ENCODE measurements at places on chromosomes 5 and 9.

- DNase-seq = no peak
These were observed 480.9 kb upstream of the PAPPA start for GRCh38 chr9:115672477-115673316.

- no peak for DNase-seq
These were observed 50.3 kb downstream of the TLE4 start for GRCh38 chr9:79621916-79622575.

- peak; percentile 78 for DNase-seq
These were observed 18.7 kb downstream of the LCP2 start for GRCh38 chr5:170278611-170279458.

GRCh38 chr5:146860213-146860893, 18.2 kb downstream of the PPP2R2B start:
- DNase-seq = no peak

- no peak for DNase-seq
These were observed 2.5 kb downstream of the ARHGAP26 start for GRCh38 chr5:142772446-142773293.

- DNase-seq = no peak
These were observed 218.0 kb upstream of the PCSK5 start for GRCh38 chr9:75672478-75672877.

DNA sequence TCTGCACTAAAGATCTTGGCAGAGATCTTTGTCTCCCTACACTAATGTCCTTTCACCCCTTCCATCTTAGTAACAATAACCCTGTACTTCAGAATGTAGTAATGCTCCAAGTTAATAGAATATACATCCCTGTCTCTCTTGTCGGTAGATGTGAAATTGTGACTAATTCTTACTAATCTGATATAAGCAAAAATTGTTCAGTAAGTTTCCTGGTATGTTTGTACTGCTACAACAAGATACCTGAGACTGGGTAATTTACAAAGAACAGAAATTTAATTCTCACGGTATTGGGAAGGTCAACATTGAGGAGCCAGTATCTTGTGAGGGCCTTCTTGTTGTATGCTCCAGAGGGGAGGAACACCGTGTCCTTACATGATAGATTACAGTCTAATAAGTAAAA, 1686.6 kb upstream of the CDH9 start:
- no peak for DNase-seq

DNA sequence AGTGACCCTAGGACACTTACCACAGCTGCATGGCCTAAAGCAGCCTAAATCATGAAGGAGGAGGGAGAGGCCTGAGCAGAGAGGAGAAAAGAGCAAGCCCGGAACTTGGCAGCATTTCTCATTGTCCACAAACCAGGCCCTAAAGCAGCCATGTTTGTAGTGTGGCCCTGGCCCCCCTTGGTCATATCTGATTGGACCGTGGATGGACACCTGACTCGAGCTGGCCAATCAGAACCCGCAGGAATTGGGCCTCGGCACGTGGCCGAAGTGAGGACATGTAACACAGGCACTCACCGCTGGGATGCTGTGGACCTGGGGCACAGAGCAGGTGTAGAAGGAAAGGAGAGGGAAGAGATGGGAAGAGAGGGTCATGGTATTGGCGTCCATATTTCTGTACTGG, 56.9 kb downstream of the ASS1 start:
- no peak for DNase-seq

GRCh38 chr5:149747833-149748366, 17.8 kb downstream of the PPARGC1B start:
- DNase-seq = no peak

DNA sequence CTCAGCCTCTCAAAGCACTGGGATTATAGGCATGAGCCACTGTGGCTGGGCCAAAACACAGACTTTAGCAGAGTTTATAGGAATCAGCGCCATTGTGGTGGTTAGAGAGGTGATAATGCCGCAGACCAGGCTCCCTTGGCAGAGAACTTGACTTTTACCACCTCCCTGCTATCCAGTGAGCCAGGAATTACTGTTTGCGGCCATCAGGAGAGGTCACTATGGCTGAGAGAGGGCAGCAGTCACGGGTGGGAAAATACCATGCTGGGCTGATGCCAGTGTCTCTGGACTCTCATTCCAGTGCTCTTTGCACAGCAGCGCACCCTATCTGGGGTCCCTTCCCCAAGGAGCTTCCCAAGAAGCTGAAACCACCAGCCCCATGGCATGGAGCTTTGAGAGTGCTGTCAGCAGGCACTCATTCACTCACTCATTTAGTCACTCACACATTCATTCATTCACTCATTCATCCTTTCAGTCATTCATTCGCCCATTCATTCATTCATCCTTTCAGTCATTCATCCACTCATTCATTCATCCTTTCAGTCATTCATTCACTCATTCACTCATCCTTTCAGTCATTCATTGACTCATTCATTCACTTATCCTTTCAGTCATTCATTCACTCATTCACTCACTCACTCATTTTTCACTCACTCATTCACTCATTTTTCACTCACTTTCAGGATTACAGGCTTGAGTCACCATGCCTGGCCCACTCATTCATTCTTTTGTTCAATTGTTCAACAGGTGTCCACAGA, 27.3 kb upstream of the RNU6ATAC start:
- no peak for DNase-seq

DNA sequence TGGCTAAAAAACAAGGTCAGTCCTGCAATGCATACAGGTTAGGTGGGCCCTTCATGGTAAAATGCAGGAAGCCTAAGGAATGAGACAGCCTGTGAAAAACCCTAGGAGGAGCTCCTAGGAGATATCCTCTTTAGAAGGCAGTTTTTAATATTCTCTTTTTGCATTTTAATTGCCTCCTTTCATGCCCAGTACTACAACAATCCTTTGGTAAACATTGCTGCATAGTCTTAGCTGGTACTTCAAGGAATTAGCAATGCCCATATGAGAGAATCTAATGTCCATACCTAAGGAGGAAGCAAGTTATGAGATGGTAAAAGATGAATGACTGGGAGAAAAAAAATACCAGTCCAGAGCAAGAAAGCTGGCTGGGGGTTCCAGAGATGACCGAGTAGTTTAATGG, 61.0 kb downstream of the NREP start:
- no peak for DNase-seq

- DNase-seq = no peak
These were observed 22.6 kb downstream of the PRRC2B start for GRCh38 chr9:131416509-131416908.

DNA sequence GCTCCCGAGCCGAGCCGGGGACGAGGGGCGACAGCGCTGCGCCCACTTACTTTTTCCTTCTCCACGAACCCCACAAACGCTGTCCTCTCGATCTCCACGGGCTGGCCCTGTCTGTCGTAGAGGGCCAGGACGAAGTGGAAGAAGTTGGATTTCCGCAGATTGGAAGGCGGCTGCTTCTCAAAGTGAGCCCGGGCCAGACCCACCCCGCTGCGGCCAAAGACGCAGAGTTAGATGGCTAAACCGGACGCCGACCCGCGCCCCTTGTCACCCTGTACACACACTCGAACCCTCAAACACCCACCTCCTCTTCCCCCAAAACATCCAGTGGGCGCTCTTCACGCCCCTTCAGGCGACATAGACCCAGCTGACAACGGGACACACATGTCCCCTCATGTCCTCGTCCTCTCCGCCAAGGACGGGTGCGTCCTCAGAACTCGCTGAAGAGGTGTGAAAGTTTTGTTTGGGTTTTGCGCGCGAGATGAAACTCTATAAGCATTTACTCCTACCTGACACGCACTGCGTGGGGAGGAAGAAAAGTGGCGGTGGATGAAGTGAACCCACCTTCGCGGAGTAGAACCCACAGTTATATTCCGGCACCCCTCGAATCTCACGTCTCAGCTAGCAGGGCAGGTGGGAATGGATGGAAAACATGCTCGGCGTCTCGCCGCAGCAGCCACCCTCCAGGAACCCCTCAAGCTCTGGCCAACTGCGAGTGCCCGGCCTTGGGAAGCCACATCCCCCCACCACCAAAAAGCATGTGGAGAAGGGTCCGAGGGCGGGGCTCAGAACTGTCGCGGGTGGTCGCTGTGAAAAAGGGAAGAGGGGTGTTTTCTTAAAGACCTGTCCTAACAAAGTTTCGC, 2.6 kb downstream of the EBF1 start:
- DNase-seq = no peak

DNA sequence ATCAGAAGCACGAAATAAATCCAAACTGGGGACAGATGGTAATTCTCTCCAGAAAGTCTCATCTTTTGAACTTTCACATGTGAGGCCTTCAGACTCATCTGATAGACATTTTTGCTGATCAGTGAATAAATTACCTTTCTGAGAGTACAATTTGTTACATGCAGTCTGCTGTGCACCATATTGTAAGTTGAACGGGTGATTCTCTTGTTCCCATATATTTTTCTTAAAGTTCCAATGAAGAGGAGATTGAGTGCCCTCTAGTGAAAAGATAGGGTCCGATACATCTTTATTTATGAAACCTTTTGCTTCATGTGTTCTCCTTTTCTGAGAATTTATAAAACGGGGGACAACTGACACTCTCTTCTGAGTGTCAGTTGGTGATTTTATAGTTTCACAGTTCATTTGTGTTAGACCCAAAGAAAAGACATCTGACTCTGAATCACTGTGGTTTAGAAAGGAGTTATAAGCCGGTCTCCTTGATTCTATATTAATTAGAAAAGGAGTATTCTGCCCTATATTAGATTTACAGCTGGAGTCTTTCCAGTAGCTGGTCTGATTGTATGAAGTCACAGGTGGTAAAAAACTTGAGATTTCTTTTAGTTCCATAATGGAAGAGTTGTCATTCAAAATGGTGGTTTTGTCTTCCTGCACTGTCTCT, 30.4 kb downstream of the GNG10 start:
- no peak for DNase-seq

DNA sequence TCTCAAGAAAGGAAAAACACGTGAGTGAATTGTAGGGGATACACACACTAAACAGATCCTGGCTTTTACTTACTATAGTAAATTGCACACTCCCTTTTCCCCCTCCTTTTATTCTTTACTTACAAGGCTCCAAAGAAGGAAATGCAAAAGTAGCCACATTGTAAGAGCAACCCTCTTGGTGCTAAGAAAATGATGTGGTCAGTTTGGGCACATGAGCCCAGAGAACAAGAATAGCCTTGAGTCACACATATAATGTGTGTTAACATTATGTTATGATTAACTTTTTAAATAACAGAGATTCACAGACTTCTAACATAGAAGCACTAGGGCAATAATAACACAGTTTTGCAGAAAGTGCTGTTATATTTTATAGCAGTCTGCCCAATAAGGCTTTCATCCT, 48.5 kb downstream of the PCSK5 start:
- no peak for DNase-seq

DNA sequence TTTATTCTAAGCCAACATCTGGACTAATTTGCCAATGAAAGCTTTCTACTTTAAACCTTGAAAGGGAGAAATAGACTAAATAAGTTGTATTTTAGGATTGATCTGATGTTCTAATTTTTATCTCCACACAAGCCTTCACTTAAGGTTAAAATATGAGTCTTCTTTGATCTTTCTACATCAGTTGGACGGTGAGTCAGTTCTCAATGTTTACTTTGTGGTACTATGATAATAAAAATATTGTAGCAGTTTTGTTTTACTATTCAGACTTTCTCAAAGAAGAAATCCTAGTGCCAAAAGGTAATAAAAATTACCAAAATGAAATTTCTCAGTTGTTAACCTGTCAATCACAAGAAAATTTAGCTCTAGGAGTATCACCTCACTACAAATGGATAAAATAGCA, 203.5 kb upstream of the RGMB start:
- DNase-seq = no peak

- no peak for DNase-seq
These were observed 138.3 kb downstream of the CDK5RAP2 start for GRCh38 chr9:120441426-120442307.

DNA sequence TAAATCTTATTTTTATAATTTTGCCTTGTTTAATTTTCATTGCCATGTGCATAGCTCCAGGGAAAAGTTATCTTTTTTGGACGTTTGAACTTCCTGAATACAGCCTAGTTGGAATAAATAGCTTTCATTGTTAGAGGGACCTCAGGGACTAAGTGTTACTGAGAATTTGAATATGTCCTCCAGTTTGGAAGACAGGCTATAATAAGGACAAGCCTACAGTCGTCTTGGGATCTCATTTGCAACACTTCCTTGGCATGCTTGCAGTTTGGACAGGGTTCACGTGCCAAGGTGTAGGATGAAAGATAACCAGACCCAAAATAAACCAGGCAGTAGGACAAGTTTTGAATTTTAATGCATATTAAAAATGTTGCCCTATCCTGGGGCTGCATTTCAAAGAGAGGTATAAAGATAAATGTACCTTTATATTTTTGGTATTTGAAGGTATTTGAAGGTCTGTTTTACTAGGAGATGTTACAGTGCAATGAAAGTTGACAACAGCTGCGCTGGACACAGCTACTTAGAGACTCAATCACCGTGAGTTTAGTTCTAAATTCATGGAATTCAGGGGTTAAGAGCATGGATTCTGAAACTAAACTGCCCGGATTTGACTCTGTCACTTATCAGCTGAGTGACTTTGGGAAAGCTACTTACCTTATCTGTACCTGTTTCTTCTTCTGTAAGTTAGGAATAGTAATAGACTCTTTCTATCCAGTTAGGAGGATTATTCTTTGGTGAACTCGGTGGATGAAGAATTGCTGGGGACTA, 134.1 kb downstream of the ACTBL2 start:
- no peak for DNase-seq

GRCh38 chr9:5652821-5653220, 23.9 kb downstream of the RIC1 start:
- DNase-seq = no peak

- DNase-seq = no peak
These were observed 195.6 kb downstream of the DEPDC1B start for GRCh38 chr5:60504342-60504741.

GRCh38 chr9:80811003-80811402, 878.3 kb downstream of the TLE1 start:
- DNase-seq = no peak

- peak; percentile 25 for DNase-seq
These were observed 714 bp downstream of the UBE2D2 start for GRCh38 chr5:139561655-139562451.

- DNase-seq = no peak
These were observed 33.2 kb downstream of the SLC31A2 start for GRCh38 chr9:113183956-113184488.

- DNase-seq = no peak
These were observed 188.8 kb downstream of the CSNK1G3 start for GRCh38 chr5:123700624-123701287.

DNA sequence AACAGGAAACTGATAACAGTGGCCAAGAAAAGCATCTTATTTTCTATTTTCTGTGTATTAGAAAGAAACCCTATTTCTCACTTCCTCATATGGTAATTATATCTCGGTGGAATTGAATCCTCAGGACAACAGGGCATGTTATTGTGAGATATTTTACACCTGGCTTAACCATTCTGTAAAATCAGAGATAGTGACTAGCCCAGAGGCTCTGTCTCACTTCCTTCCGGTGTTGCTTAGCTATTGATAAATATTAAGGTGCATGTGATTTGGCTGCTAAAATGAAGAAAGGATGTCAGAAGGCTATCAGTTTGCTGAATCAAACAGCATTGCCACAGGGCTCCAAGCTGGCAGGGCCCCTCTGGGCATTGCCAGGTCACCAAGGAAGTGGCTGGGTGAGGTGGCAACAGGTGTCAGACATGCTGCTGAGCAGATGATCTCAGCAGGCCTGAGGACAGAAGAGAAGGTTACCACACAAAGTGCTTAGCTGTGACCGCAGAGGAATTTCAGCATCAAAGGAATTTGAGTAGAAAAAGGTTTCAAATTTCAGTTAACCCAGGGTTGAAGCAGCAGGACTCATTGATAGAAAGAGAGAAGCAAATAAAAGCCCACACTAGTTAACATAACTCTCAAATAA, 330.7 kb downstream of the PDE4D start:
- no peak for DNase-seq
